Activated naive CD4-positive, alpha-beta T cell treated with anti-CD3 and anti-CD28 coated beads, Interleukin-2, amount 50 U/mL, for 72 hours (primary cell): ENCODE measurements at places on chromosomes 12 and 14. TPM values are rescaled to one million over a fixed set of nuclear protein-coding genes. Genes with fewer than 3 reads are reported as not detected.

DNA sequence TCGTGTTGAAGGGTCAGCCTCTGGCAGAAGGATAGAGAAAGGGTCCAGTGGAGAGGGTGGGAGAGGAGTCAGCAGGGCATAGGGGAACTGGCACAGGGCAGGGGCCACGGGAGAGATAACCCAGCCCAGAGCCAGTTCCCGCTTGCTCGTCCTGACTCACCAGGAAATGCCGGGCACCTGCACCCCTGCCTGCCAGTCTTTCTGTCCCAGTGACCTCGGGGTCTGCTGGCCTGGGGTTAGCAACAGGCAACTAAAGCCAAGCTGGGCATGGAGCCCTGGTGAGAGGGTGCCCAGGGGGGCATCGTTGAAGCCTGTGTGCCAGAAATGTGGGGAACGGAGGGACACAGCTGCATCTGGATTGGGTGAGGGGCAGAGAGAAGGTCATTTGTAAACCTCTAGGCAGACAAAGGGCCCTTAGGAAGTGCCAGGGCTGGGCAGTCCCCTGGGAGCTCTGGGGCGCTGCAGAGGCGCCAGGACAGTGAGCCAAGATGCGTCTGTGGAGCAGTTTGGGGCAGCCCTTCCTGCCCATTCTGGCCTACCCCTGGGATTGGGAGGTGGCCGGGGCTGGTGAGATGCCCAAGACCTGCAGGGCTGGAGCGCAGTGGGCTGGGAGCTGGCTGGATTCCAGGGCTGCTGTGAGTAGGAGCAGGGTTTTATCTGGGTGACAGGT lies 5.5 kb downstream of the TNFAIP2 start:
- DNase-seq, result no peak

DNA sequence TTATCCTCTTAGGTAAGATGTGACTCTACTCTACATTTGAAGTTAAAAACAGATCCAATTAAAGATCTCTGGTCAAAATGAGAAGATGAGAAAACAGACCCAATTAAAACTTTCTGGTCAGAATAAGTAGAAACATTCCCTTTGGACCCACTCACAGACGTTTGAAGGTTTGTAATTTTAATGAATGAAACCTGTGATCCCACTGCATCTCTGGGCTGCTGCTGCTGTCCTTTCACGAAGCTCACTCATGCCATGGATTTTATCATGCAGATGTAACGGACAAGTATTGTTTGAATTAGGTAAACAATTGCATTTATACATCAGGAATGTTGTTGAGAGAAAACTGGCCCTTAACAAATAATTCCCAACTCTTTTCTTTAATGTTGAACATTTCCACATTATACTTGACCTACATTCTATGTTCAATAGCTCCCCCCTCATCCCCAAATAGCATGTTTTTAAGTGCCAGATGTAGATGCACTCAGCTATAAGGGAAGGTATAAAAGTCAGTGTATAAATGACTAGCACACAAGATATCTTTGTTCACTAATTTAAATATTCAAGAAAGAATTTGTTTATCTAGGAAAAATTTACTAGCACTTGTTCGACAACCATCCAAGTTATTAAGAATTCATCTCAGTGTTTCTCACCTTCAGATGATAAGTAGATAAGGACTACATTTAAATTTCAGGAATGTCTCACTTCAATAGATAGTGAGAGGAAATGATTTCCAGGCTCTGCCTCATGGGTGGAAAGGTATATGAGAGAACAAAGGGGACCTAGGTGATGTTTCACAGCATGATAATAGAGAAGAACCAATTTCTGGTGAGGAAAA lies 202.3 kb upstream of the LMNTD1 start:
- no peak for DNase-seq

DNA sequence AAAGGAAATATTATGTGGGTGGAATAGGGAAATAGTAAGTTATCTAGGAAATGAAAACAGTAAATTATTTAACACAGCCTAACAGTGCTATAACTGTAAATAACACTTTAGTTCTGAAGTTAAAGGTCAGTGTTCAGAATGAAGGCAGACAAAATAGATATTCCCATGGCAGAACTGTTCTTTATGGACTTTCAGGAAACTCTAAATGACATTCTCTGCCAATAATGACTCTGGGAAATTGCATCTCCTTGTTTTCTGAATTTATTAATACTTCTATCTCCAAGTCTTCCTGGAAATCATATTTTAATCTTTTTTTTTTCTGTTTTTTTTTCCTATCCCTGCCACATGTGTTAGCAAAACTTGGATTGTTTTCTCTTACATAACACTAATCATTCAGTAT lies 101.4 kb downstream of the PDE3A start:
- DNase-seq, result no peak

DNA sequence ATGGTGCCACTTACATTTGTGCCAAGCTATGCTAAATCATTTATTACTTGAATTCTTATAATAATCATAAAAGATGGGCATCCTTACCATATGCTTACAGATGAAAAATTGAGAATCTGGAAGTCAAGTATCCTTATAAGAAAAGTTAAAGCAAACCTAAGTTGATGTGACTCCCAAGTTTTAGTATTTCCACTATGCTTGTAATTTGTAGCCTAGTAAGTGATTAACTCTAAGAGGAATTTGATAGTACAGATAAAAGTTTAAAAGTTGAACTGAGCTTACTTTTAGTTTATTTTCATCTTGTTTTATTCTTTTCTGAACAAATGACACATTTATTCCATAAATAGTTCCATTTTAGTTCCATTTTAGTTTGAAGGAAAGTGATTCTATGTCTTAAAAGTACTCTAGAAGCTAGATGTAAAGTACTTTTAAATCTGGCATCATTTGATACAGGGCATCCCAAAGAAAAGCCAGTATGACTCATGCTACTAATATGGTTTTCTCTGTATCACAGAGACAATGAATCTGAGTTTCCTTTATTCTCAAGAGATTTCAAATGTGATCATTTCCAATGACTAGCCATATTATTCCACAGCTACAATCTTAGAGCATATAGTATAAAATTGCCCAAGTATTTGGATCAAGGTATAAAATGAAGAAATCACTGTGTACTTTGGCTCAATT lies 596.0 kb downstream of the SLC16A7 start:
- DNase-seq, result no peak

DNA sequence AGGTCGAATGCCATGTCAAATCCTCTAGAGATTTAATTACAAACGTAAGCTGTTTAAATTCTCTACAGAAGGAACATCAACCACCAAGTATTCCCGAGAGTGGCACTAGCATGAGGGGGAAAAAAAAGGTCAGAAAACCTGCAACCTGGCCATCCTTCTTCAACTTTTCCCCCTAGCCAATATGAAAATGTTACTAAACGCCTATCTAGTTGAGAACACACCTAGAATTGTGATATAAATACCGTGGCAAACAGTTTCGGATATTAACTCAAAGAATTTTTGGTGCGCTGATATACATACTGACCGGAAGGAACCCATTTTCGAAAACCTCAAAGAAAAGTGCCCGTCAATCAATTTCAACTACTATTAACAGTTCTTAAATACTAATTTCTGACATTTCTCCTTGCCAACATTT lies 1.8 kb downstream of the HNRNPC start:
- DNase-seq, result no peak

DNA sequence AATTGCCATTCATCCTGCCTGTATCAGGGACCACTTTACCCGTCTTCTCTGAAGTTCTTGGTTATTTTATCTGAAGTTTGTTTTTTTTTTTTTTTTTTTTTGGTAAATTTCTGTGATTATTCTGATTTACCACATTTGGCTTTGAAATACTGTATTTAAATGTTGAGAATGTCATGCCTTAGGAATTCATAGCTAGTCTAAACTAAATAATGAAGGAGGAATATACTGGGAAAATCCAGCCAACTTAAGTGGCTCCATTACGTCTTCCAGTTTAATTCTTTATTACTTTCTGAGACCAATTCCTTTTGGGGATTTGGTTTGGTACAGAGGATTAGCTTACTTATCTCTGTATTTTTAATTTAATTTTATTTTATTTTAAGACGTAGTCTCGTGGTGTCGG lies 60.3 kb upstream of the KCNMB4 start:
- DNase-seq, result no peak

GRCh38 chr12:38954238-38954873 lies 49.0 kb upstream of the CPNE8 start:
- DNase-seq, result no peak

The SMAGP gene
- total RNA-seq, result 1.5 TPM

DNA sequence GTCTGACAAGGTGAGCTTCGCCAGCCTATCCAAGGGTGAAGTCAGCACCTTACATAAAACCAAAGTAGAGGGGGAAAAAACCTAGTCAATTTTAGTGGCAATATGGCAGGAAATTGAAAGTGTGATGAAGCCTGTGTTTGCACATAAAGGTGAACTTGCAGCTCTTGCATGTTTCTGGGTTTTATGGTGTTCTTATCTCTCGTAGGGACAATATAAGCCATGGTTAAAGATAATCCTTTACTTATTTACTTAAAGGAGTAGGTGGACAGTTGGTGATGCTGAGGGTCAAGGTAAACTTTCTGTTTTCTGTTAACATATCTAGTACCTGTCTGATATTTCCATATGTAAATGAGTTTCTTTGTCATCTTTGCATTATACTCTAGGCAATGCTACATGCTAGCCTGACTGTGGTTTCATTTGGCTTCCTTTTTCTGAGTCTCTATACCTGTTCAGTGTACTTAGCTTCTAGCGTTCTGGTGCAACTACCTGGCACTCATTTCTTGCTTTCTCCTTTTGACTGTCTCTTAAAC lies 32.8 kb downstream of the CCDC91 start:
- DNase-seq, result no peak

The NANOG gene
- total RNA-seq, result not detected

DNA sequence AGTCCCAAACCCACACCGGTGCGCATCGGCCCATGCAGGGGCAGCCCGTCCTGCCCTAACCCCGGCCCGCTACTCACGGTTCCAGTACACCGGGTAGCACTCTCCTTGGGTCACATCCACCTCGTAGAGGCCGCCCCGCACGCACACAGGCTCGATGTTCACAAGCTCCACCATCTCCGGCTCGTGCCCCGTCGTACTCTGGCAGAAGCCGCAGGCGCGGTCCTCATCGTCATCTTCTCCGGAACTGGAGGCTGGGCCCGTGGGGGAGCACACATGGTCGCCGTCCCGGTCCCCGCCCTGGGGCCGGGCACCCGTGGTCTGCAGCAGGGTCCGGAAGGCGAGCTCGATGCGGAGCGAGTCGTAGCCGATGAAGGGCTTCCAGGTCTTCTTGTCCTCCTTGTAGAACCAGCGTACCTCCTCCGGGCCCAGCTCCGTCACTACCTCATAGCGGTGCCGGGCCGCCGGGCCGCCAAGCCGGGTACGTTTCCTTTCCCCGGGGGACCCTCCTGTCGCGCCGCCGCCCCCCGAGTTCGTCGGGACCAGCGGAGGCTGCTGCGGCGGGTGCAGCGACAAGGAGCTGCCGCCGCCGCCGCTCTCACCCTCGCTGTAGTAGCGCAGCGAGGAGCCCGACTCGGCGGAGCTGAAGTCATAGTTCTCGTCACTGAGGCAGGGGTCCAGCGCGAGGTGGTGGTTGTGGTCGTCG lies 788 bp downstream of the DDHD1 start:
- peak; percentile 73 for DNase-seq

DNA sequence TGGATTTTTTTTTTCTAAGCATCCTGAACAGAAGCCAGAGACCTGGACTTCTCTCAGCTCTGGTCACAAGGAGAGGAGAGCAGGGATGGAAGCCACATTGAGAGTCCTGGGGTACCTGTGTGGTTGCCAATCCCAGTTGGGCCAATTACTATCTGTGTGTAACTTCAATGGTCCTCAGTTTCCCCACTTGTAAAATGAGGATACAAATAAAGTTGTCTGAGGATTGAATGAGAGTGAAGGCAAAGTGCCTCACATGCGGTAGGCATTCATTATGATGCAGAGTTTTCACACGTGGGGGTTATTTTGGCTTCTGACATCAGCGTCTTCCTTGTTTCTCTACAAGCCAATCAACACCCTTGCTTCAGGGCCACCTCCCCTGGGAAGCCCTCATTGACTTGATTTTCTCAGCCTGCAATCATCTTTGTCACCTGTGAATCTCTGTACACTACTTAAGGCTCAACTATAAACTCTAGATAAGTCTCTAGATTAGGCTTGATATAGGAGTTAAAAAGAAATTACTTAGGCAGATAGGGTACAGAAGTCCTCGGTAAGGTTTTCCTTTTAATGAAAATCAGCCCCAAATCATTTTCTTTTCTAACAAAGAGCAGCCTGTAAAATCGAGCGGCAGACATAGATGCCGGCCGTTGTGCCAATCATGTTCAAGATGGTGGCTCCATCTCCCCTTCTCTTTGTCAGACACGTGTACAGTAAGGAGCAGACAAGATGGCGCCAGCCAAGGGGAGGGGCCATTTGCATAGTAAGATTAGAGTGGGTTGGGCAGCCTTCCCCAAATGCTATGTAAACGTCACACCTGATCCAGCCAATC lies 37.8 kb upstream of the FICD start:
- no peak for DNase-seq

The SRSF5 gene
- total RNA-seq, result 324 TPM

The AVPR1A gene
- not detected for total RNA-seq

GRCh38 chr14:62631176-62631575 lies 414.1 kb downstream of the KCNH5 start:
- no peak for DNase-seq

The SERPINA3 gene
- total RNA-seq, result not detected

The BDKRB1 gene
- not detected for total RNA-seq

GRCh38 chr12:30732954-30733637 lies 21.7 kb downstream of the CAPRIN2 start:
- DNase-seq, result no peak

The GAS2L3 gene
- 12.3 TPM for total RNA-seq

- DNase-seq, result no peak
Observed at GRCh38 chr12:69083689-69084088, 150.7 kb upstream of the CPM start.

DNA sequence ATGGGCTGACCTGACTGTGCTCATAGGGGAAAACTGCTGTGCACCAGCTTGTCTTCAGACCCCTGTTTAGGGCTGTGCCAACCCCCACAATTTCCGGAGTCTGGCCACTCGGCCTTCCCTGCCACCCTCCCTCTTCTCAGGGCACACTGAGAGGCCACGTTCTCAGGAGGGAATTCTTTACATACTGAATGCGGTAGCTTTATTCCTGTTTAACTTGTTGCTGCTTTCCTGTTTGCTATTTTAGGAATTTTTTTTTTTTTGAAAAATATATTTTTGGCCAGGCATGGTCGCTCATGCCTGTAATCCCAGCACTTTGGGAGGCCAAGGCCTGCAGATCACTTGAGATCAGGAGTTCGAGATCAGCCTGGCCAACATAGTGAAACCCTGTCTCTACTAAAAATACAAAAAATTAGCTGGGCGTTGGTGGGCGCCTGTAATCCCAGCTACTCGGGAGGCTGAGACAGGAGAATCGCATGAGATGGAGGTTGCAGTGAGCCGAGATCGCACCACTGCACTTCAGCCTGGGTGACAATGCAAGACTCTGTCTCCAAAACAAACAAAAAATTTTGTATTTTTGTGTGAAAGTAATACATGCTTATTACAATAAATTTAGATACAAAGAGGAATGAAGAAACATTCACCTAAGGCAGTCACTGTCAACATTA lies 39.5 kb downstream of the TPCN1 start:
- DNase-seq, result no peak

The NAV3 gene
- not detected for total RNA-seq

GRCh38 chr14:104049576-104050240 lies 35.8 kb upstream of the ASPG start:
- DNase-seq, result no peak

The CLEC2A gene
- not detected for total RNA-seq
